ENCODE measurements at places on chromosomes 7 and 10.

GRCh38 chr10:3054183-3054850 lies 13.0 kb upstream of the PFKP start:
- H3K4me3 ChIP-seq: no peak overlapping the region
- no peaks in the 10 kb centered on the region for H3K4me1 ChIP-seq
- no peaks in the 10 kb centered on the region for H3K27me3 ChIP-seq
- no peaks in the 10 kb centered on the region for H3K36me3 ChIP-seq
- DNase-seq: no peak

DNA sequence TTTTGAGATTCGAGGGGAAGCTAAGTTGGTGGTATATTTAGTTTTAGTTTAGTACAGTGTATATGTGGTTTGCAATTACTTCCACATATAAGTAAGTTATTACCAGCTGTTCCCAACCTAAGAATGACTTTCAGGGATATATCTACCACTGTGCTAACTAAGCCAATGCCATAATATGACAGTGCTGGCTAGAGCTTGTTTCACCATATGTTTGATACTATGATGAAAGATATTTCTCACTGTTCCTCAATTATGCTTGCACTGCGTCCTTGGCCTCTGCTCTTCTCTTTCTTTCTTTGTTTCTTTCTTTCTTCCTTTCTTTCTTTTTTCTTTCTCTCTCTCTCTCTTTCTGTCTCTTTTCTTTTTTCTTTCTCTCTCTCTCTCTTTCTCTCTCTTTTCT lies 113.8 kb upstream of the SKAP2 start:
- no peaks in the 10 kb centered on the region for H3K36me3 ChIP-seq
- H3K4me3 ChIP-seq: no peak overlapping the region
- no peak overlapping the region for H3K27ac ChIP-seq
- no peaks in the 10 kb centered on the region for H3K27me3 ChIP-seq
- no peaks in the 10 kb centered on the region for H3K4me1 ChIP-seq

GRCh38 chr7:29077854-29078253 lies 68.5 kb downstream of the CPVL start:
- no peak overlapping the region for H3K27ac ChIP-seq
- no peaks in the 10 kb centered on the region for H3K4me1 ChIP-seq
- no peaks in the 10 kb centered on the region for H3K27me3 ChIP-seq
- DNase-seq: no peak

DNA sequence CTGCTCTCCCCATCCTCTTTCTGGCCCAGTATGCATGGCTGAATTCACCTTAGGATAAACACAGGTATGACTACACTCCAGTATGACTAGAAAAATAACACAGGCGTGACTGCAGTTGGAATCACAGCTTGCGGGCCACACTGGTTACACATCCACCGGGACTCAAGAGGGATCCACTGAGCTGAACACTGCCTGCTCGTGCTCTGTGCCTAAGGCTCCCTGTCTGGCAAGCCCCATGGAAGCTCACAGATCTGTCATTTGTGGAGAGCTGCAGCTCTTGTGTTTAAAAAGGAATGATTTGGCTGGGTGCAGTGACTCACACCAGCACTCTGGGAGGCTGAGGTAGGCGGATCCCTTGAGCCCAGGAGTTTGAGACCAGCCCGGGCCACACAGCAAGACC lies 26.8 kb downstream of the VOPP1 start:
- no peaks in the 10 kb centered on the region for H3K27me3 ChIP-seq
- DNase-seq: no peak
- H3K36me3 ChIP-seq: peaks cover 4% of the 10 kb centered on the region

GRCh38 chr7:23295401-23295697 lies 3.8 kb upstream of the MALSU1 start:
- no peaks in the 10 kb centered on the region for H3K36me3 ChIP-seq
- no peak overlapping the region for H3K27ac ChIP-seq
- H3K4me3 ChIP-seq: no peak overlapping the region
- no peaks in the 10 kb centered on the region for H3K27me3 ChIP-seq
- H3K4me1 ChIP-seq: peaks cover 11% of the 10 kb centered on the region
- DNase-seq: no peak

GRCh38 chr7:142445019-142445686 lies 187.3 kb upstream of the PRSS58 start:
- H3K27me3 ChIP-seq: no peaks in the 10 kb centered on the region
- no peaks in the 10 kb centered on the region for H3K36me3 ChIP-seq
- H3K4me1 ChIP-seq: peaks cover 18% of the 10 kb centered on the region
- no peak overlapping the region for H3K27ac ChIP-seq
- DNase-seq: no peak

- H3K27me3 ChIP-seq: no peaks in the 10 kb centered on the region
- DNase-seq: no peak
- H3K4me1 ChIP-seq: no peaks in the 10 kb centered on the region
- no peak overlapping the region for H3K4me3 ChIP-seq
- no peaks in the 10 kb centered on the region for H3K36me3 ChIP-seq
These were observed 1201.4 kb downstream of the XPNPEP1 start for GRCh38 chr10:108721874-108722273.

DNA sequence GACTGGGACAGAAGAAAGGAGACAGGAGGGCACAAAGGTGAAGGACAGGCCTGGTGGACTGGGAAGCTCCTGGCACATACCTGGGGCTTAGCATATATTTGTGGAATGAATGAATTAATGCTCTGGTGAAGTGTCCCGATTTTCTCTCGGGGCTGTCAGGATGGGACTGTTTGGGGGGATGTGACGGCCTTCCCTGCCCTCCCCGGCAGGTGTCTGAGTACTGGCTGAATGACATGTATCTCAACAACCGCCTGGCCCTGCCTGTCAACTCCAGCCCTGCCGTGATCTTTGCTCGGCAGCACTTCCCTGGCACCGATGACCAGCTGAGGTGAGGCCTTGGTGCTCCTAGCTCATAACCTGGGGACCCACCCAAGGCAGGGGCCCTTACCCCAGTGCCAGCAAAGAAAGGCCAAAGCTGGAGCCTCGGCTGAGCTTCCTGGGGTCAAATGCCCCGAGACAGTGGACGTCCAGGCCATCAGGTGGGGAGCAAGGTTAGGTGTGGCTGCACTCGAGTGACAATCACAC lies 6.5 kb downstream of the CHAT start:
- H3K4me1 ChIP-seq: no peaks in the 10 kb centered on the region
- peaks cover 8% of the 10 kb centered on the region for H3K27me3 ChIP-seq
- H3K36me3 ChIP-seq: no peaks in the 10 kb centered on the region
- DNase-seq: no peak
- no peak overlapping the region for H3K4me3 ChIP-seq

DNA sequence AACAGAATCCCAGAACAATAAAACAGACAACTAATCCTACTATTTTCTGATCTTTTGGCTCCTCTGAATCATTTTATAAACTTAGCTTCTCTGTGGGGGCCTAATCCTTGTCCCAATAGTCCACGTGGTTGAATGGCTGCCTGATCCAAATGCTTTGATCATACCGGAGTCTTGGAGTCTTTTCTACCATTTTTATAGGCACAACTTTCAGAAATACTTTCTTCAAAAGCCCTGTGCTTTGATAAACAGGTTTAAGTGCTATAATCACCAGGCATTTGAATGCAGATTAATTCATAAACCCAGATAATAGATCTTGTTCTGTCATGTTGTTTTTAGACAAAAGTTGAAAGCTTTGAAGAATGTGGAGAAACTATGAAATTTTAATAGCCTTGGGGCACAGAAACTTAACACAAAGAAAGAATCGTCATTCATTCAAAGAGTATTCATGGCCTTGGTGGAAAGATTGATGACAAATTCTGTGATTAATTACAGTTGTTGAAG lies 163.7 kb downstream of the AHR start:
- no peaks in the 10 kb centered on the region for H3K36me3 ChIP-seq
- no peak overlapping the region for H3K27ac ChIP-seq
- no peak for DNase-seq
- H3K4me3 ChIP-seq: no peak overlapping the region

DNA sequence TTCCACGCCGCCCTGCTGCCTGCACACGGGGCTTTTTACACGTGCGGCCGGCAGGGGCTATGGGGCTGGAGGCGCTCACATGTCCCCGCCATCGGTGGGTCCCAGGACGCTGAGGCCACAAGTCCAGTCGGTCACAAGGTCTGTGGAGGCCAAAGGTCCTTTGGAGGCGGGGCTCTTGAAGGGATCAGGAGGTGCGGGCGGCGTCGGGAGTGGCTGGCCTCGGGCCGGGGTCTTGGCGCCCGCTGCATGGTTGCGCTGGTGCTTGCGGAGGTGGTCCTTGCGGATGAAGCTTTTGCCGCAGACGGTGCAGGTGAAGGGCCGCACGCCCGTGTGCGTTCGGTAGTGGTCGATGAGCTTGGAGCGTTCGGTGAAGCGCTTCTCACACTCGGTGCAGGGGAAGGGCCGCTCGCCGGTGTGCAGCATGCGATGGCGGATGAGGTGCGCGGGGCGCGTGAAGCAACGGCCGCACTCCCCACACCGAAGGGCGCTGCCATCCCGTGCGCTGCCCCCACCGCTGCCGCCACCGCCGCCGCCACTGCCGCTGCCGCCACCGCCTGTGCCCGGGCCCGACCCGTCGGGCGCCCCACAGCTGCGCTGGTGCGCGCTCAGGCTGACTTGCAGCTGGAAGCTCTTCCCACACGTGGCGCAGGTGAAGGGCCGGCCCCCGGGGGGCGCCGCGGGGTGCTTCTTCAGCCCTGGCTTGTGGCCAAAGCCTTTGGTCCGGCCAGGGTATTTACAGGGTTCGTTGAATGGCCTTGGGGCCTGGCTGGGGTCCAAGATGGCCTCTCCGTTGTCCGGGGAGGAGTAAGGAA lies 13.7 kb upstream of the ZNF777 start:
- H3K27ac ChIP-seq: no peak overlapping the region
- H3K4me1 ChIP-seq: no peaks in the 10 kb centered on the region
- peaks cover 26% of the 10 kb centered on the region for H3K36me3 ChIP-seq
- no peak for DNase-seq
- no peak overlapping the region for H3K4me3 ChIP-seq

DNA sequence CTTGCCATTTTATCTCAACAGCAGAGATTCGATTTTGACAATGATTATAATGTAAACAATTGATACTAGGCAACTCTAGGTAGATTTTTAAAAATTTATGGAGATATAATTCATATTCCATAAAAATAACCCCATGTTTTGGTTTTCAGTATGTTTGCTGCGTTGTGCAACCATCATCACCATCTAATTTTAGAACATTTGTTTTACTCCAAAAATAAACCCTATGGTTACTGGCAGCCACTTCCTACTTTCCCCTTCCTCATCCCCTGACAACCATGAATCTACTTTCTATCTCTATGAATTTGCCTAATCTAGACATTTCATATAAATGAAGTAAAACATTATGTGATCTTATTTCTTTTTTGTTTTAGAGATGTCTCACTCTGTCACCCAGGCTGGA lies 401.9 kb downstream of the THSD7A start:
- H3K4me1 ChIP-seq: no peaks in the 10 kb centered on the region
- H3K36me3 ChIP-seq: no peaks in the 10 kb centered on the region
- H3K4me3 ChIP-seq: no peak overlapping the region
- H3K27ac ChIP-seq: no peak overlapping the region
- H3K27me3 ChIP-seq: no peaks in the 10 kb centered on the region

DNA sequence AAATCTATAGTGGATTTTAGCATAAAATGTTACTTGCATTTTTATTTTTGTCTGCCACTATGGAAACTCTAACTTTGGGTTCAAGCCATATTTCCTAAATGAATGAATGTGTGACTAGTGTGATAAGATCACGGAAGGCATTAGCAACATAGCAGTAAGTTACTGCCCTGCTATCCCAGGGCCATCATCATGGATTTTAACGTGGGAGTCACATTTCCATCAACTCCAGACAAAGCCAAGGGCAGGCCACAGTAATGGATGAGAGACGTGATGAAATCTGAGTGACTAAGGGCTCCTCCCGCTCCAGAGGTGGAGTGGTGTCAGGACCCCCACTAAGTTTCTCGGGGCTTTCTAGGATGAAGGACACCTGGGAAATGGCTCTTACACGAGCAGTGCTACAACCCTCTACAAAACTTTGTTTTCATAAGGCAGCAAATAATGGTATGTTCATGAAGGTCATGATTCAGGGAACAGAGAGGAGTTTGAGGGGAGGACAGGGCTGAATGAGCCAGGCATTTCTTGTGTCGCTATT lies 34.3 kb downstream of the C10orf120 start:
- no peak overlapping the region for H3K4me3 ChIP-seq
- H3K27me3 ChIP-seq: no peaks in the 10 kb centered on the region
- no peak for DNase-seq
- no peaks in the 10 kb centered on the region for H3K36me3 ChIP-seq

DNA sequence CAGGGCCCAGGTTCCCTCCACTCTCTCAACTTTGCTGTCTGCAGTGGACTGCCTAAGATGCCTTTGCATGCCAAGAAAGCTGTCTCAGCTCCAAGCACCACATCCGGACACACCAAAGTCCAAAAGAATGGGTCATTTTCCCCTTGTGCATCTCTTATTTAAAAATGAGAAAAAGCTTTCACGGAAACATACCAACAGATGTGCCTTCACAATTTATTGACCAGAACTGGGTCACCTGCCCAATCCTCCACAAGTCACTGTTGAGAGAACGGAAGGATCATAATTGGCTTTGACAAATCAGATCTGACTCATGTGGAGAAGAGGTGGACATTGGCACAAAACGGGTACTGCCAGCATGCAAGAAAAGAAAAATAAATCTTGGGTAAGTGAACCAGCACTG lies 258.3 kb downstream of the SNX13 start:
- no peak for DNase-seq
- H3K4me1 ChIP-seq: no peaks in the 10 kb centered on the region
- H3K36me3 ChIP-seq: no peaks in the 10 kb centered on the region
- no peaks in the 10 kb centered on the region for H3K27me3 ChIP-seq
- no peak overlapping the region for H3K27ac ChIP-seq

DNA sequence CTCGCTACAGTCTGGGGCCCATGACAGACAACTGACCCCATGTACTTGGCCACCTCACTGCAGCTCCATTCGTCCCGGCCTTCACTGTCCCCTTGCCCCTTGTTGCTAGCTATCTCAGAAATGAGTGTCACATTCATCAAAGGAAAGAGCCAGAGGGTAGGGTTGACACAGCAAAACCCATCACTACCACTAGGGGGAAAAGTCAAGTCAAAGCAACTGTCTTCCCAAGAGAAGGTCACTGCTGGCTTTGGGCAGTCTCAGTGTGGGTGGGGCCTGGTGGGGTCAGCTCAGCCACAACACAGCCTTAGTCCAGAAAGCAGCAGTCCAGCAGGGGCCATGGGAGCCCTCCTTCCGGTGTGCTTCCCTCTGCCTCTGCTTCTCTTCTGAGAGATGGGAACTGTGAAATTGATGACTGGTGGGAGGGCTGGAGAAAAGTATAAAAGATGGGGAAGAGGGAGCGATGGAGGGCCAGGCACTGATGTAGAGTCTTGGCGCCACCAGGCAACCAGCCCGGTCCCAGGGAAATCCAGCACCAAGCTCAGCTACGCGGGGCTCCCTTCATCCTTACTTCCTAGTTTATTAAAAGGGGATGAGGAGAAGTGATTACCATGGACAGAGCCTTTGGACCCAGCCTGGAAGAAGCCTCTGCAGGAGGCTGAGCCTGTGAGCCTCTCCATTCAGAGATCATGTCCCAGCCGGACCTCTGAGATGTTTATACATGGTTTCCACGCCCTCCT lies 58.0 kb downstream of the PLXNA4 start:
- no peak overlapping the region for H3K4me3 ChIP-seq
- no peak for DNase-seq
- H3K4me1 ChIP-seq: no peaks in the 10 kb centered on the region
- no peaks in the 10 kb centered on the region for H3K27me3 ChIP-seq
- no peak overlapping the region for H3K27ac ChIP-seq

GRCh38 chr7:157281221-157281998 lies 55.4 kb upstream of the DNAJB6 start:
- no peak overlapping the region for H3K4me3 ChIP-seq
- peaks cover 7% of the 10 kb centered on the region for H3K4me1 ChIP-seq
- no peak overlapping the region for H3K27ac ChIP-seq
- DNase-seq: no peak
- H3K36me3 ChIP-seq: no peaks in the 10 kb centered on the region
